ENCODE measurements at places on chromosomes 4 and X.

DNA sequence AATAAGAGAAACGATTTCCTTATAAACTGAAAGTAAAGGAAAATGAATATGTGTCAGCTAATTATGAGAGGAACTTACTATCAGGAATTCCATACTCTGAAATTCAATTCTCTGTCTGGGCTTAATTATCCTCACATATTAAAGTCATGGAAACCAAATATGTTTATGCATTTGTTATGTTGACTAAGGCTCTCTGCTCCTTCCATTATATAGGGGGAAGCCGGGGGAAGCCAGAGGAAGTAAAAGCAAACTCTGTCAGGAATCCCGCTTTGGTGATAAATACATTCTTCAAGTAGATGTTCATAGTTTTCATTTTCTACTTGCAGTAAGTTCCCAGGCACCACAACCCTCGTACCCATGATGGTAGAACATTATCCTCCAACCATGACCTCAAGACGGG lies 142.8 kb upstream of the VCX2 start:
- no peak for DNase-seq

DNA sequence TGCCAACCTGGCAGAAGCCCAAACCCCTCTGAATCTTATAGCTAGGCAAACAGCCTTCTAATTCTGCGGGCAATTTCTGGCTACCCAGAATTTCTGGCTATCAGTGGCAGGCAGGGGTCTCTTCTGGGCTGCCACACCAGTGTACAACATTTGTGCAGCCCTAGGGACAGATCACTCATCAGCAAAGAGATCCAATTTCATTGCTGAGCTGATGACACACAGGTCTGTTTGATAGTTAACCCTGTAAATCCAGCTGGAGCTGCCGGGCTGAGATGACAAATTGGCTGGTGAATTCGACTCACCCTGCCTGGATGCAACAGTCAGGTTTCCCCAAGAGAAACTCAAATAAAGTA lies 2.4 kb downstream of the MID1 start:
- DNase-seq = no peak

- no peak for DNase-seq
Observed at GRCh38 chr4:114272226-114272625, 292.8 kb upstream of the ARSJ start.

- DNase-seq = no peak
Observed at GRCh38 chr4:32025851-32026459, 1305.8 kb downstream of the PCDH7 start.

GRCh38 chrX:13923289-13923688 lies 106.4 kb upstream of the GPM6B start:
- DNase-seq = no peak

GRCh38 chr4:55308071-55308470 lies 38.0 kb upstream of the SRD5A3 start:
- no peak for DNase-seq

Data from stimulated activated CD4-positive, alpha-beta T cell treated with anti-CD3 and anti-CD28 coated beads, Interleukin-1b, Interleukin-23, amount 100 ng/mL, for 1 hour (primary cell).